ENCODE measurements at places on chromosomes 12 and 14.

GRCh38 chr14:39396448-39396847 lies 35.8 kb downstream of the FBXO33 start:
- DNase-seq: no peak

DNA sequence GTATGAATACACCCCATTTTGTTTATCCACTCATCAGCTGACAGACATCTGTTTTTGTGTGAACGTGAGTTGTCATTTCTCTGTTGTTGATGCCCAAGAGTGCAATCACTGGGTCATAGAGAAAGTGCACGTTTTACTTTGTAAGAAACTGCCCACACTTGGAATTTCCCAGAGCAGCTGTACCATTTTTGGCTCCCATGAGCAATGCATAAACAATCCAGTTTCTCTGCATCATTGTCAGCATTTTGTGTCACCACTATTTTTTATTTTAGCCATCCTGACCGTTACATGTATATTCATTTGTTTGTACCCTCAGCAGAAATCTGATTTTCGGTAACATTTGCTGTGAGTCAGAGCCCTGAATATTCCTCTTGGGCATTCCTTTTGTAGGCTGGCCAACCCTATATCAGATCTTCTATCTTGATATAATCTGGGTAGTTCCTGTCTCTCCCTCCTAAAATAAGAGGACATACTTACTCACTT lies 62.7 kb downstream of the RBM19 start:
- no peak for DNase-seq

GRCh38 chr12:188910-189621 lies 24.9 kb downstream of the SLC6A12 start:
- DNase-seq: peak; percentile 19

- no peak for DNase-seq
Measured at GRCh38 chr12:45425426-45425825, 209.5 kb downstream of the ANO6 start.

DNA sequence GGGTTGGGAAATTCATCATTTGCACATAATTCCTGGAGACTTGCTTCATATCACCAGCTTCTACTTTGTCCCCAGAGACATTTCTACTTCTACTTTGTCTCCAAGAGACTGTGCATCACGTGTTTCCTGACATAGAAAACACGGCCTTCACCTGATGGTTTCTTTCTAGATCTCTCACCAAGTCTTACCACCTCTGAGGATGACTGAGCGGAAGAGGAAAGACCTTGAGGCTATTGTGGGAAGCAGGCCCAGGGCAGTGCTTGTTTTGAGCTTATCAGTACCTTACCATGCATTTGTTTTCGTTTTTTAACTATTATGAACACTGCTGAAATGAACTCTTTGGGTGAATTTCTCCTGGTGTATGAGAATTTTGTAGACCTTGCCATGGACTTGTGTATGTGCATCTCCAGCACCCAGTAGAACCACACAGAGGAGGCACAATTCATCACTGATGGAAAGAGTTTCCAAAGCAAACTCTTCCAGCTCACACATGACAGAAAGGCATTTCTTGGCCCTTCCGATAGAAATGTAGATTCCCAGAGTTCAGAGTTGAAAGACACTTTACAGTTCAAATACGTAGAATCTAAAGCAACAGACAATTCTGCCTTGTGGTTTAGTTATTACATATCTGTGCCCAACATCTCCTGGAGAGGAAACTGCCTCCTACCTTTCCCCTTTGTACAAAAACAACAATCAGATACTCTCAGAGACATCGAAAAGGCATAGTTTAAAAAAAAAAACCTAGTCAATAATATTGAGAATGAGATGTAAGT lies 434.7 kb downstream of the FUT8 start:
- DNase-seq: peak; percentile 38

- no peak for DNase-seq
Measured at GRCh38 chr12:3339221-3339620, 151.8 kb upstream of the PRMT8 start.

GRCh38 chr14:57748279-57748678 lies 117.6 kb downstream of the SLC35F4 start:
- no peak for DNase-seq

- no peak for DNase-seq
Measured at GRCh38 chr12:78431931-78432330, 432.6 kb upstream of the SYT1 start.

DNA sequence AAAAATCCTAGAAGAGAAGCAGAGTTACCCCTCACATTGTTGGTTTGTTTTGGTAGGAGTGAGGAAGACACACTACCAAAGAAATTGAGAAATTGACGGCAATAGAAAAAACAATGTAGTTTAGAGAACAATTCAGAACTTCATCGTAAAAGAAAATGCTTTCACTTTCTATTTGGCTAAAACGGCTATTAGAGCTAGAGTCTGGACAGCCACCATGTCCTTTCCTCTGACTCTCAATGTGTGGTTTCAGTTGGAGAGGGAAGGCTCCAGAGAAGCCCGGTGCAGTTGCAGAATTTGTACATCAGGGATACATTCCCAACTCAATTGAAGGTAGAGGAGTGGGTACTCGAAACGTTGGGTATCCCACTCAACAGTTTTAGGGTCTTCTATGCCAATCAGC lies 535.3 kb downstream of the GALC start:
- no peak for DNase-seq

DNA sequence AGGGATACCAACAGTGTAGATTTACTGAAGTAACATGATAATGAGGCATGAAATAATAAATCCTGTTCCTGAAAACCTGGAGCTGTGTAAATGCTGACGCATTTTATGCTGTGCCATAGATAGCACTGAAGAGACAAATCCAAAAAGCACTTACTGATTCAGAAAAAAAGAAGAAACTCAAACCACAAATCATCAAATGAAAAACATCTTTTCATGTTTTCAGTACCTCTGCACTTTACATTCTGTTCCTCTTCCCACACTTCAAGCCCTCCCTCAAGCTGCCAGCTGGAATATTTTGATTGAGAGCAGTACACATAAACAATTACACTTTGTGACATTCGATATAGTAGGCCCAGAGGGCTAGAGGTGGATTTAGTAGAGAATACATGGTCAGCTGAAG lies 362.3 kb downstream of the NAV3 start:
- DNase-seq: no peak

DNA sequence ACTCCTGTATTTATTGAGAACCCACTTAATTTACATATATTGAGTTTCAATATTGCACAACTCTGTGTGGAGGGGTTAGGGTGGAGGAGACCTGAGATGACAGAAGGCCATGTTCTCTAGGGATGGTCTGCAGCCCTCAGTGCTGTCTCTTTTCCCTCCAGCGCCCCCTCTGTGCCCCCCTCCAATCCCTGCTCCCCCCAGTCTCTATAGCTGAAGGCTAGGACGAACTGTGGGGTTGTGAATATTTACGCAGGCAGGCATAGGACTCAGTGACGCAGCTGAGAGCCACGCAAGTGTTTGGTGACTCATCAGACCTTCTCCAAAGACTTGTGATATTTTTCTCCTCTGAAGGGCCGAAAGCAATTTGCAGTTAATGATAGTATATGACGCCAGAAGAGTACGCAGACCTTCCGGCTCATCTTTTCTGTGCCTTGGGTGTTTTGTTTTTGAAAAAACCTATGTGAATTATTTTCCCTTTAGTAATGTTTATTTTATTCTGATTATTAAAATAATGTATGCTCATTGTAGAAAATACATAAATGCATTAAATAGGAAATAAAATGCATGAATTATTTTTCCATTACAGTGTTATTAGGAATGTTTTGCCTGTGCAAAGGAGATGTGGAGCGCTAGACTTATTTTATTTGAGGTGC lies 85.3 kb downstream of the SLC25A47 start:
- DNase-seq: no peak

DNA sequence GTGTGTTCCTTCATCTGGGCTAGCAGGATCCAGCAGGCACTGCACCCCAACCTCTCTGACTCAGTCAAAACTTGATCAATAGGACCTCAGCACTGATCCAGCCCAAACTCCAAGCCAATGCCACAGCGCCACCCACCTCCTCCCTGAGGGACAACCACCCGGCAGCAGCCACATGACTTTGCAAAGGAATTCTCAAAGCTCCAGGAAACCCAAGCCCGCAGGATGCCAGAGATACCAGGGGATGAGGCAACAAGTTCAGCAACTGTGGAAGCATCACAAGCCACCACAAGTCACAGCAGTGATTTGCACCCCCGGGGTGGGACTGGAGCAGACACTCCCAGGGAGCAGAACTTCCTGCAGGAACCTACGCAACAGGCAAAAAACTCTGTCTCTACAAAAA lies 37.3 kb downstream of the ACTN1 start:
- no peak for DNase-seq

DNA sequence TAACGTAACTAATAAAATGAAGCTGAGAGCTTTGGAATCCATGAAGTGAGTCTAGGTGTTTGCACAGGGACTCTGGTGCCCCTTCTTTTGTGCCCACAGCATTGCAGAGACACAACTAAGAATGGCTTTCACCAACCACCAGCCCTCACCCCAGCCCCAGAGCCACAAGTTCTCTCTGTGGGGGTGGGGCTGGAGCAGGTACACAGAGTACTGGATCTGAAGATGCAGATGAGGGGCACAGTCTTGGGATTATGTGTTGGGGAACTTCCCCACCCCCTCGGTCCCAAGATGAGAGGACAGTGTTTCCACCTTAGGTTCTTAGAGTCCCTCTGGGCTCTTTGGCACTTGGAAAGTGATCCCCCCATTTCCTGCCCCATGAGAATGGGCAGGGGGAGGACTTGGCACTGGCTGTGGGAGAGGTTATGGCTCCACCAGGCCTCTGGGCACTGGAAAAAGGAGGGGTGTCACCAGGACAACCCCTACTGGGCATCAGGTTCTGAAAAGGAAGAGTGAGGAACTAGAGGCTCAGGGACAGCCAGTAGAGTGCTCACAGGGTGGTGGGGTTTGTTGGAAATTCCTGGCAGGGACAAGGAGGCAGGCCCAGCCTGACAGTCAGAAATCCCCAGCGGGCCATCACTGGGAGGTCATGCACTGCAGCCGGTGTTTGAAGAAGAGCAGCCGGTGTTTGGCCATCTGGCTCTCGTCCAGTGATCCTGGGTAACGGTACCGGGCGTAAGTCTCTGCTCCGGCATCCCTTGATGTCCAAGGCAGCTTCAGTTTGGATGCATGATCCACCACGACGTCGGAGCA lies 6.7 kb downstream of the B4GALNT1 start:
- no peak for DNase-seq

DNA sequence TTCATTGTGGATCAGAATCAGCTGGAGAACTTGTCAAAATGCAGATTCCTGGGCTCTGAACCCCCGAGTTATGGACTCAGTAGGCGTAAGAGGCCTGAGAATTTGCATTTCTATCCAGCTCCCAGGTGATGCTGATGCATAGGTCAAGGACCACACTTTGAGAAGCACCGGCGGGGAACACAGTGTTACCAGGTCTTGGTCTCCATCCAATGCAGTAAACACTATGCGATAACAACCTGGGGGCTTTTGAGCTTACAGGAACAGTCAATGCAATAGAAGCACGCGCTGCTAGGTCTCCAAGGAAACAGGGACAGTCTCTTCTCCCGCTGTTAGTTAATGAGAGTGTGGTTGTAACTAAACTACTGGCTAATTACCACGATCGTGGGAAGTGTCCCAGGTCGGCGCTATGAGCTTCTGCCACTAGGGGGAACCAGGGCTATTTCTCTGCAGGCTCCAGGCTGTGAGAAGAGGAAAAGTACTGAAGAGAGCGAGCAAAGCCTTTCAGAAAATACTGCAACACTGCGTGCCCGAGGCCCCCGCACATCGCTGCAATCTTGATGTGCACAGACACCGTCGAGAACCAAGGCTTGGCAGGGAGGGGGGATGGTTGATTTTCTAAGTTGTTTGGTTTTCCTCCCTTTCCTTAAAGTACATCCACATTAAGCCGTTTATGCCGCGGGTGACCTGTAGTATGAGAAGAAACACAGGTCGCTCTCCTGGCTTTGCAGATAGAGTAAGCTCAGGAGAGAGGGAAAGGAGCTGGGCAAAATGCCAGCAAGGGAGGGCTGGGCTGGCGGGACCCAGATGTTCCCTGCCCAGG lies 52.0 kb upstream of the KCNA1 start:
- peak; percentile 60 for DNase-seq

DNA sequence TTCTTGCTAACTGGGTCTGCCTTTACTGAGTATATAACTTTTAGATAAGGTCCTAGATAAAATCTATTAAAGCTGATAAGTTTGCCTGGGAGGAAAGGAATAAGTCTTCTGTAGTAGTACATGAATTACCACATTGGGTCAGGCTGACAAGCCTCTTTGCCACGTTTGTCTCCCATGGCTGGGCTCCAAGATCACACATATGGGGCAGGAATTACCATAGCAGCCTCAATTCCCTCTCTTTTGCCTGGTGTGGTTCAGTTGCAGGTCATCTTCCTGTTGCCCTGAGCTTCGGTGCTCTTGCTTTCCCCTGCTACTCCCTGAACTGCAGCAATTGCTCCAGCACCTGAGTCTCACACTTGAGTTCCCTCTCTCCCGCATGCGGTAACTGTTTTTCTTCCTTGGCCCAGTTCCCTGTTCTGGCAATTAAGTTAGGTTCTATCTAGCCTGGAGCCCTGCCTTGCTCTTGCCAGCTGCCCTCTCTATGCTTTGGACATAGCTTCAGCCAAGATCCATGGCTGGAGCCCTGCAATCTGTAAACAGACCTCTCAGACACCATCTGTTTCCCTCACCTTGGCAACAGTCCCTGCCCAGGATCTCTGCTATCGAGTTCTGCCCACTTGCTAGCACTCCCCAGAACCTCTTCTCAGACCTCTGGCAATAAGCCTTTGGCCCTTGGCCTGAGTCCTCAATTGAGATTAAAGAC lies 5.8 kb upstream of the GLT8D2 start:
- no peak for DNase-seq

GRCh38 chr12:65121049-65121955 lies at the start of gene WIF1:
Gene WIF1, minus strand, starts transcription at chr12:65121305. Its CDS starts 114 bp downstream, at chr12:65121191.
- DNase-seq: peak; percentile 14

DNA sequence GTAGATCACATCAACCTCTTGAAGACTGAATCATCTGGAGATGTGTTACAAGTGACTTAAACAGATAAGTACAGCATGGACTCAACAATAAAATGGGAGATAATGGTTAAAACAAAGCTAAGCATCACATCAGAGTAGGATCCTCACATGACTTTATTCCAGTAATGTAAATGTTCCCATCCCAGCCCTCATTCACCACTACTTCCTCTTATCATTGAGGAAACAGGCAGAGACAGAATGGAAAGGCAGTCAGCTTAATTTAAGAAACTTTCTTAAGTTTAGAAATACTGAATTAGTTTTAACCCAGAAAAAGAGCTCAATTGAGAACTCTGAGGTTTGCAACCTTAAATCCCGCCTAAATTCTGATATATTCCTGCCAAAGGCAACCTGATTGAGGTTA lies 1.2 kb upstream of the ALG10 start:
- no peak for DNase-seq

All from stimulated activated CD4-positive, alpha-beta T cell treated with anti-CD3 and anti-CD28 coated beads, TNF-alpha, amount 100 ng/mL, for 24 hours (primary cell).